ENCODE measurements at places on chromosomes 7 and 10.

GRCh38 chr7:153383781-153384180, 624.2 kb downstream of the ACTR3B start:
- DNase-seq = no peak

- DNase-seq = no peak
These were observed 275.2 kb downstream of the BAMBI start for GRCh38 chr10:28952523-28952922.

- DNase-seq = no peak
These were observed 699.9 kb downstream of the INHBA start for GRCh38 chr7:41002741-41003610.

DNA sequence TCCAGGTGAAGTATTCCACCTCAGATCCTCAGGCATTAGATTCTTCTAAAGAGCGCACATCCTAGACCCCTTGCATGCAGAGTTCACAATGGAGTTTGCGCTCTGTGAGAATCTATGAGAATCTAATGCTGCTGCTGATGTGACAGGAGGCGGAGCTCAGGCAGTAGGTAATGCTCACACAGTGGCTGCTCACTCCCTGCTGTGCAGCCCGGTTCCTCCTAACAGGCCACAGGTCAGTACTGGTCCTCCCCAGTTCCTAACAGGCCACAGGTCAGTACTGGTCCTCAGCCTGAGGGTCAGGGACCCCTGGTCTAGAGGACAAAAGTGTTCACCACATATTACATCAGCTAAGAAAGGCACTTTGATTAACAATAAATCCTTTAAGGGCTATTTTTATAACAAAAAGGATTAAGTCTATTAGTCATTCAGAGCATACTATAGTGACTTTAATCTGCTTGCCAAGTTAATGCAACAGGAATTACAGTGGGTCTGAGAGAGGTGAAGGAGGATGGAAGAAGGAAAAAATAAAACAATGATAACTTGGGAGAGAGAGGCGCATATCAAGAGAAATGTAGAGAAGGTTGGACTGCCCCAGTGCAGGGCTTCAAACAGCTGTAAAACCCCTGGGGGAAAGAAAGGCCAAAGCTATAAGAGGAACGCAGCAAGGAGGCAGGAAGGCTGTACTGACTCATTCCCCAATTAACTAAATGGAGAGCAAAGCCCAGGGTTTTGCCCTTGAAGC, 49.2 kb downstream of the CUL2 start:
- DNase-seq = no peak

- no peak for DNase-seq
These were observed 69.8 kb downstream of the CDK6 start for GRCh38 chr7:92766461-92767003.

DNA sequence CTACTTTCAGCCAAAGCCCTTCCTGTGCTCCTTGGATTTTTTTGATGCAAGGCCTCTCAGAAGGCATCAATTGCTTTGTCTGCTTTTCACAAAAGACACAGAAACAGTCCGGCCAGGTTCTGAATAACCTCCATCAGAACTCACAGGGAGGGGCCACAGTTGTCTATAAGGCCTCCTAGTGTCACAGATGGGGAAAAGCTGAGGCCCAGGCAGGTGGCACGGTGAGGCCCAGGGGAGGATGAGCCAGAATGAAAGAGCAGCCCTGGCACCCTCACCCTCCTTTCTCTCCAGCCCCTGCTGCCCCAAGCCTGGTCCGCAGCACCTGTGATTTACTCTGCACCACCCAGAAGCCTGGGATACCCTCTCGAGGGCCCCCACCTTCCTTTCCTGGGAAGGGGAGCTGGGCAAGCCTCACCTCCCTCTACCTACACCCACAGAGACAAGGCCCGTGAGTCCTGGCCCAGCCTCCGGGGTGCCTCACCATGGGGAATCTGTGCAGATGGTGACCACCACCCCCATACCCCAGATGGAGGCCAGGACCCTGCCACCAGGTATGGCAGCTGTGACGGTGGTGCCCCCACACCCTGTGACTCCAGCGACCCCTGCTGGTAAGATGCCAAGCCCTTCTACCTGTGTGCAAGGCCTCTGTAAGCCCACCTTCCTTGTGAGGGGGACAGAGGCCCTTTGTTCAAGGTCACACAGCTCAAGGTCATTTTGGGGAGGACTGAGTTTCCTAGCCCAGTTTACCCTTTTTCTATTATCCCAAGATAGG, 26.2 kb upstream of the ZNF467 start:
- DNase-seq = peak; percentile 25

DNA sequence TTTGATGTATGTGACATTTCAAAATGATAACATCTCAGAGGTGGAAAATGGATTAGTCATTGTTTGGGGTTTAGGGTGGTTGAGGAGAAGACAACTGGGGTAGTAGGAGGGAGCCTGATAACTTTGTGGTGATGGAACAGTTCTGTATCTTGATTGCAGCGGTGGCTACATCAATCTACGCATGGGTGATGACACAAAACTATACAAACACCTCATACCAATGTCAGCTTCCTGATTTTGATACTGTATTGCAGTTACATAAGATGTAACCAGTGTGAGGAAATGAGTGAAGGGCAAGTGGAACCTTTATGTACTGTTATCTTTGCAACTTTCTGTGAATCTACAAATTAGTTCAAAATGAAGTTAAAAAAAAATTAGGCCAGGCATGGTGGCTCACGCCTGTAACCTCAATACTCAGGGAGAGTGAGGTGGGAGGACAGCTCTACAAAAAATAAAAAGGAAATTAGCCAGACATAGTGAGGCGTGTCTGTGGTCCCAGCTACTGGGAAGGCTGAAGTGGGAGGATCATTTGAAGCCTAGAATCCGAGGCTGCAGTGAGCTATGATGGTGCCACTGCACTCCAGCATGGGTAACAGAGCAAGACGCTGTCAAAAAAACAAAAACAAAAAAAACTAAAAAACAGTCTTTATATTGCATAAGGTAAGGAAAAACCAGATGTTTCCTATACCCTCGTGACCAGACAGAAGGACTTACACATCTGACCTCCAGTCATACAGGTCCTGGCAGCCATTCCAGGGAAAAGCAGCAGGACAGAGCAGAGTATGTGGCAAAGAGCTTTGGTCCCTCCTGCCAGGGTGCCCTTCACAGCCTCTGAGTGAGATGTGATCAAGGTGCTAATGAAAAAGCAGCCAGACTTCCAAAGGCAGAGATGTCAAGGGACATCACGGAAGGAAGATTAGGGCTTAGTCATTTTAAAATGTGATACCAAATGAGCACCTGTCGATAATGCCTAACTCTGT, 50.8 kb downstream of the CYTH3 start:
- DNase-seq = no peak

GRCh38 chr10:99235658-99236626, at the start of gene HPSE2:
TSS of gene HPSE2 (minus strand) at chr10:99235852.
- no peak for DNase-seq

- DNase-seq = no peak
These were observed 507 bp downstream of the SAR1A start for GRCh38 chr10:70169649-70170364.

GRCh38 chr10:25839683-25840082, 94.3 kb upstream of the MYO3A start:
- DNase-seq = no peak

- no peak for DNase-seq
These were observed 17.6 kb upstream of the PAX2 start for GRCh38 chr10:100727808-100728207.

GRCh38 chr7:38306171-38306570, 32.7 kb upstream of the TARP start:
- DNase-seq = no peak

DNA sequence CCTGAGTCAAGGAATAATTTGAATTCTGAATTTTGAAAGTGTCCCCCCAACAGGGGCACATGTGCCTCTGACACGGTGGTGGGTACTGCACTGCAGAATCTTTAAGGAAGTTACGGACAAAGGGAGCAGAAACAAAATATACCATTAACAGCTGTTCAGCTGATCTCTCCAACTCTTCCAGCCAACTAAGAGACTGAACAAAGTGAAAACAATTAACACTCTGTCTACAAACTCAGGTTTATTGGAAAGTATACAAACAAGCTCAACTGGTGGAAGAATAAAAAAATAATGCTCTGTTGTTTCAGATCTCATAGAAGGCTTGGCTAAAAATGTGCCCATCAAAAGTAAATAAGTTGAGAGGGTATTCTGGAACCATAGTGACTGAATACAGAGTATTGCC, 34.4 kb downstream of the ASB4 start:
- no peak for DNase-seq

DNA sequence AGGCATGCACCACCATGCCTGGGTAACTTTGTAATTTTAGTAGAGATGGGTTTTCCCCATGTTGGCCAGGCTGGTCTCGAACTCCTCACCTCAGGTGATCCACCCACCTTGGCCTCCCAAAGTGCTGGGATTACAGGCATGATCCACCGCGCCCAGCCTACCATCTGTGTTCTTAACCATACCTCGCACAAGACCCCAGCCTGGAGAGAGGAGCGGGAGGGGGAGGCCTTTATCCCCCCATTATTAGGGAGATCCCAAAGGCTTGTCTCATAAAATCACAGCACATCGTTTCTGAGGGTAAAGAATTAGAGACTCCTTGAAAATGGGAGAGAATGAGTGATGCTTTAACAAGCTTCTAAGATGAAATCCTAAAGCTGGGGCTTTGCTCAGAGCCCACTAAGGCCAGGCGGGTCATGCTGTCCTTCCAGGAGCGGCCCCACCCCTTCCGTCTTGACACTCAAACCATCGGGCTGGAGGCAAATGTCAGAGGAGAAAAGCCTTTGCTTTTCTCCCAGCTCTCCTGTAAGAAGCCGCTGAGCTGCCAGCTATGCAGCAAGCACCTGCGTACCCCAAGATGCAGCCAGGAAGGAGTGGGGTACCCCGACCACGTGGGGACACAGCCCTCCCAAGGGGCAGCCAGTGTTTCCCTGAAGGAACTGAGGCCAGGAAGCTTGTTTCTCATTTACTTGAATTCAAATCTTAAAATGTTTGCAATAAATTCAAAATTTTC, 339.7 kb downstream of the PTPRN2 start:
- no peak for DNase-seq

- no peak for DNase-seq
These were observed 27.4 kb upstream of the NFKB2 start for GRCh38 chr10:102368077-102368476.

GRCh38 chr10:62755662-62756653, 48.6 kb upstream of the ADO start:
- DNase-seq = no peak

DNA sequence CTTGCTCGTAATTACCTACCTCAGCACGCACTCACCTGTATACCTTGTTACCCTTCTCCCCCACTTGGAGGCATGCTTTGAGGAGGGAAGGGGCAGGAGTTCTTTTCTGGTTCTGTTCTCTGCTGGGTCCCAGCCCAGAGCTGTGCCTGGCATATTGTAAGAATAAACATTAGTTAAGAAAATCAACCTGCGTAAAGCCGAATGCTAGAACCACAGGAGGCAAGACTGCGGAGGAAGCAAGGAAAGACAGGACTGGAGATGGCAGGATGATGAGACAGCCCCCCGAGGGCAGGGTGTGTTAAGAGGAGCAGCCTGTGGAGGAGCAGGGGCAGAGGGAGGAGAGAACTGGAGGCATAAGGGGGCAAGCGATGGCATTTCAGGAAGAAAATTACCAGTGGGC, 9.5 kb downstream of the C10orf53 start:
- no peak for DNase-seq

GRCh38 chr7:23226844-23227450, 19.6 kb upstream of the GPNMB start:
- DNase-seq = no peak

- DNase-seq = no peak
These were observed 251.9 kb downstream of the AGMO start for GRCh38 chr7:15309872-15310271.

DNA sequence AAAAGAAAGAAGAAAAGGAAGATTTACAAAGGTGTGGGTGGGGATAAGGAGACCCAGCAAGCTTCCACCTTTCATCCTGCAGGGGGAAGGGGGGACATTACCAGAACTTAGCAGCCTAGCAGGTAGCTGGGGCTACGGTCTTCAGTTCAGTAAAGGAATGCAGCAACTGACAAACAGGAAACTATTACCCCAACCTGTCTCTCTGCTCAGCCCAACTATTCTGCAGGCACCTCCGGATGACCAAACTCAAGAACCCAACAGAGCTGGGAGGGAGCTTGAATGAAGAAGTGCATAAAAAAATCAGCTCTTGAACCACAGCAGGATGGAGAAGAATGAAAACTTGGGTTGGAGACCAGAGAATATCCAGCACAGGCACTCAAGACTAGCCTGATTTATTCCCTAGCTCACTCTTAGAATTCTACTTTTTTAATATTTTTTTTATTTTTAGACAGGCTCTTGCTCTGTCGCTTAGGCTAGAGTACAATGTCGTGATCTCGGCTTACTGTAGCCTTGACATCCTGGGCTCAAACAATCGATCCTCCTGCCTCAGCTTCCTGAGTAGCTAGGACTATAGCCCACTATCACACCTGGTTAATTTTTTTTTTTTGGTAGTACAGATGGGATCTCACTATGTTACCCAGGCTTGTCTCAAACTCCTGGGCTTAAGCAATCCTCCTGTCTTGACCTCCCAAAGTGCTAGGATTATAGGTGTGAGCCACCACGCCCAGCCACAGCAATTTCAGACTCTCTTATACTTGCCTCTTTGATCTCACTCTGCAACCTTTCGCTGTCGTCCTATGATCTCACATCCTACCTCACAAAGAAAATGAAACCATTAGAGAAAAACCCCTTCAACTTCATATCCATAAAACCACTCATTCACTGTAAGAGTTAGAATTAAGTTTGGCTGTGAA, 18.5 kb upstream of the C10orf67 start:
- DNase-seq = no peak

GRCh38 chr7:29642494-29643155, 79.0 kb downstream of the PRR15 start:
- DNase-seq = no peak

DNA sequence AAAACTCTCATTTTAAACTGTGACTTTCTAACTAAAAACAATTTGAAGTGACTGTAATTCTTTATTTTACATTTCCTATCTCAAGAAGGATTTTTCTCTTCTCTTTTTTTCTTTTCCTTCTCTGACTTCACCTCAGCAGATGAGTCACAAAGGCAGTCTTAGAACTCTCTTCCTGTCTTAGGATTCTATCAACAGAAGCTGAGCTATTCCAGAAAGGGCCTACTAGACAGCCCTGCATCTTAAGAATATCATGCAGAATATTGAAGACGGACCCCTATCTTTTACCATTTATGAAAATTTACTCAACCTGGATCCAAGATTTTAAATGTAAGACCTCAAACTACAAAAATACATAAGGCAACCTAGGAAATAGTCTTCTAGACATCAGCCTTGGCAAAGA, 365.7 kb upstream of the SEMA3C start:
- no peak for DNase-seq

GRCh38 chr7:103380395-103381191, 33.1 kb downstream of the PSMC2 start:
- DNase-seq = no peak

DNA sequence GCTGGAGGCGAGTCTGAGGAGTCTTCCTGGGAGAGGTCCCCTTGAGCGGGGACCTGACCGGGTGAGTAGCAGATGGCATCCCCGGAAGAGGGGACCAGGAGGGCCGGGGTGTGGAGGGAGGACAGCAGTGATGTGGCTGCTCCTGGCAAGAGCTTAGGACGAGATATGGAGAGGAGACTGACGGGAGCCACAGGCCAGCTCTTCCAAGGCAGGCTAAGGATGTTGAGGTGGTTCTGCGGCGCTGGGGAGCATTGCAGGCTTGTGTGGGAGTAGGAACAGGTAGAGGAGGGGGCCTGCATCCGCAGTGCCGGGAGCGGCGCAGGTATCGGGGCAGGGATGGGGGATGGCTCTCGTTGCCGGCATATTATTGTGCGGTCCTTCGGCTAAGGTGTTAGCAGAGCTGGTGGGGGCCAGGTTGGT, 76.7 kb upstream of the ANLN start:
- DNase-seq = no peak

- no peak for DNase-seq
These were observed 295.4 kb downstream of the CDK14 start for GRCh38 chr7:90891529-90891928.

GRCh38 chr10:76205361-76205760, 773.9 kb downstream of the LRMDA start:
- DNase-seq = no peak
